ENCODE measurements at places on chromosomes 1 and 21.
A peak's percentile ranks its signal among the peaks of the same experiment; 100 is the strongest.

- DNase-seq = no peak
Measured at GRCh38 chr1:153688276-153688675, 9.8 kb downstream of the NPR1 start.

DNA sequence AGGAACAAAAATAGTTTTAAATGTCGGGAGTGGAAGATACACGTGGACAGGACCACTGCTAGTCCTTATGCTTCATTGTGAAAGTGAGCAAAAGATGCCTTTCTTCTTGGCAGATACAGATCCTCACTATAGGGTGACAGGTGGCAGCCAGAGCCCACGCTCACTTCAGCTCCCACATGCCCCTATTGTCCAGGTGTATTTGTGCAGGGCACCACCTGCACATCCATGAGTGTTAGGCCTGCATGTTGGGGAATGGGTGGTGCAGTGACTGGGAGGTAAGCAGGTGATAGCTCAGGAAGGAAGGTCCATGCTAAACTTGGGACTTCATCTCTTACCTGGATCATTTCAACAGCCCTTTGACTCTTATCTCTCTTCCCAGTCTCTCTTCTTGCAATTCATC is 27.4 kb downstream of the SLC5A9 start:
- no peak for DNase-seq

- DNase-seq = no peak
Measured at GRCh38 chr1:24125456-24125855, 13.5 kb upstream of the MYOM3 start.

- no peak for DNase-seq
Measured at GRCh38 chr1:17355898-17356297, 16.1 kb upstream of the PADI6 start.

DNA sequence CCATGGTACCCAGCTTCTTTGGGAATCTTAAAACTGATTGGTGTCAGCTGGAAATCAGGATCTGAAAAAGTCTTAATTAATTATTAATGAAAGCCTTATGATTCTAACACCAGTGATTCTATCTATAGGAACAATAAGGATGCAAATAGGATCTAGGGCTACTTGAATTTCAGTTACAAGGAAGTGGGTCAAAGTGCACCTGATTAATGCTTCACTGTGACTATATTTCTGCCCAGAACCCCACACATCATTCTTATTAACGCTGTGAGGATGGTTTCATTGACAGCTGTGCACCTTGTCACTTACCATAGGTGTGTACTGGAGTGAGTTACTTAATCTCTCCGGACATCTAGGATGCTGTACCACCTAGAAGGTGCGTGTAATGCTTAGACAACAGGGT is 99.8 kb upstream of the ETV3 start:
- DNase-seq = no peak

GRCh38 chr1:20322825-20323612 is 32.3 kb downstream of the VWA5B1 start:
- DNase-seq = no peak

DNA sequence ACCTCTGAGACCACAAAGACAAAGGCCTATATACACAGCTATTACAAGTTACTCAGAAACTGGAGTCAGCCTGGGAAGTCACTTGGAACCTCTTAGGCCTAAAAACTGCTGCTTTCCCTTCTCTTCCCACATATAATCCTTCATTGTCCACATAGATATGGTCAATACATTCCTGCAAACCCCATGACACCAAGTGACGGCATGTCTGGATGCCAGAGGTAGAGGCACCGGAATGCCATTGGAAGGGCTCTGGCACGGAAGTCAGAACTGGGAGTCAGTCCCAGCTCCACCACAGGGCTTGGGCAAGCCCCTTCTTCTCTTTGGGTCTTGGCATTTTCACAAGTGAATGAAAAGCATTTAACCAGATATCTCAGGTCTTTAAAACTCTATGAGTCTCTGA is 204.7 kb downstream of the MATN1 start:
- DNase-seq = no peak

- peak; percentile 94 for DNase-seq
Measured at GRCh38 chr1:200738327-200738948, at the start of gene CAMSAP2. TSS of gene CAMSAP2 (plus strand) at chr1:200738893. CDS start at chr1:200739828, 935 bp downstream.

- DNase-seq = no peak
Measured at GRCh38 chr1:206112600-206113301, 4.4 kb downstream of the AVPR1B start.

- DNase-seq = no peak
Measured at GRCh38 chr1:93689521-93690223, 8.0 kb upstream of the BCAR3 start.

GRCh38 chr1:164296172-164296571 is 262.8 kb upstream of the PBX1 start:
- no peak for DNase-seq

- no peak for DNase-seq
Measured at GRCh38 chr1:245859493-245860114, 647.5 kb downstream of the SMYD3 start.

DNA sequence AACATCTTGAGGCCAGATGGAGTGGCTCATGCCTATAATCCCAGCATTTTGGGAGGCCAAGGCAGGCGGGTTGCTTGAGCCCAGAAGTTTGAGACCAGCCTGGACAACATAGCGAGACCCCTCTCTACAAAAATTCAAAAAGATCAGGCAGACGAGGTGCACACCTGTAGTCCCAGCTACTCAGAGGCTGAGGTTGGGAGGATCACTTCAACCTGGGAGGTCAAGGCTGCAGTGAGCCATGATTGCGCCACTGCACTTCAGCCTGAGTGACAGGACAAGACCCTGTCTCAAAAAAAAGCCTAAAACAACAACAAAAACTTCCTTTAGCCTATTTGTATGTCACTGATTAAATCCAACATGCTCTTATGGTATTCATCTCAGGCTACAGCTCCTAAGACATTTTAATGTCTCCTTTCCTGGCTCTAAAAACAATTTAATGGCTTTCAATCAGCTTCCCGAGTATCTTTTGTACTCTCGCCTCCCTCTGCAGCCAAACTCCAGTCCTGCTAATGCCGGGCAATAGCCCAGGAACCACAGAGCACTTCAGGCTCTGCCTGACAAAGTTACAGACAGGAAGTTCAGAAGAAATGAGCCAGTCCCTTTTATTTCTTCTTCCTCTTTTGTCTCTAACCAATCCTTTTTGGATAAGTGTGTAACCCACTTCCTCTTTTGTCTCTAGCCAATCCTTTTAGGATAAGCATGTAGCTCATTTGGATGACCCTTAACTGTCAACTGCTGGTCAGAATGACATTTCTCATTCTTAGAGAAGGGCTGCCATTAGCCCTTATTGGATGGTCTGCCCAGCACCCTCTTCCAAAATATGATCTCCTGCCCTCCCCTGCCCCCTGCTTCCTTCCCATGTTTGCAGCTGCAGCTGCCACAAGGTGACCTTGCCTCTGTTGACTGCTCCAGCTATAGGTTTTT is 6.6 kb upstream of the DOP1B start:
- DNase-seq = no peak

DNA sequence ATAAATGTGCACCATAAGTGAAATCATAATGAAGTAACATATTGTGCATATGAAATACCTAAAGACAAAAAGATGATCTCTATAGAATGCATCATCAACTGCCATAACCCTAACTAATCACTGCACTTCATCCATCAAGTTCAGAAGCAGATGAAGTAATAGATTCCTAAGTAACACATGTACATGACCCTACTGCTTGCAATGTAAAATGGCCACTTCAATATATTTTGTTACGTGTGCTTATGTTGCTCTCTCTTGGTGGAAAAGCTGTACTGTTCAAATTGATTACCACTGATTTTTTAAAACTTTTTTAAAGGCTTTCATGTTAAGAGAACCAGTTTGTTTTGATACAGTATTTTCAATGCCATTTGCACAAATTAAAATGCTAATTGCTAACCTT is 141.8 kb downstream of the TTLL7 start:
- no peak for DNase-seq

DNA sequence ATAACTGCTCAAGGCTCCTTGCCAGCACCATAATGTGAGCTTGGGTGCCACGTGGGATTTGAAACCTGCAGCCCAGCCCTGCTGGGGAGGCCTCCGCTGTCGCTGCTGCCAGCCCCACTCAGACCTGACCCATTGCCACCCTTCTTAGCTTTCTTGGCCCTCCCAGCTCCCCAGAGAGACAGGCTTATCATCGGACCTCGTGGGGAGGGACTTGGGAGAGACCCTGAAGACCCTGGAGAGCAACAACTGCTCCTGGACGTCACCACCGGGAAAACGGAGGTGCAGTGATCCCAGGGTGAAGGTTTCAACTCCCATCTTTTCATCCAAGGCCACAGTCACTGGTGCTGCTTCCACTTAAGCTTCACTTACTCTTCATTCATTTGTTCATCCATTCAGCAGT is 596.1 kb downstream of the PTPRU start:
- DNase-seq = no peak

- no peak for DNase-seq
Measured at GRCh38 chr1:28540651-28541050, 12.2 kb upstream of the TRNAU1AP start.

DNA sequence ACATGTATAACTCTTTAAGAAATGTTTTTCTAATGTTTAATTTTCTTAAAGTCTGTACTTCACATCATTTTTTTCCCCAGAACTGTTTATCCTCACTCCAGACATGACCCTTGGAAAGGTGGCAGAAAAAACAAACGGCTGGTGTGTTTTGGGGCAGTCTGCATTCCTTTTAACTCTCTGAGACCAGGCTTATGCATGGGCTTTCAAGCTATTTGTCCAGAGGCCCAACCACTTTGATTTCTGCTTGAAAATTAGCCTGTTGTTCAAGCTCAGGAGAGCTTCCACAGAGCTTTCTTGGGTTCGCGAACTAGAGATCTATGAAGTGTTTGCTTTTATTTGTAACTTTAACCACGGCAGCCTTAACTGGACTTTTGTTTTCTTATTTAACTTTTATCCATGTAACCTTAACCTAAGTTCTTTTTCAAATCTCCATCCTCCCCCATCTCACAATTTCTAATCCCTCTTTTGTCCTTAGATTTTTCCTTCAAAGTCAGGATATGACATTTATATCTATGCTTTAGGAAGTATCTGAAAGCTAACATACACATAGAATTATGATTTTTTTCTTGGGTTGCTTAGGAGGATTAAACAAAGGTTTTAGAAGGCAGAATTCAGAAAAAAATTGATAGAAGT is 111.8 kb downstream of the FGGY start:
- no peak for DNase-seq

GRCh38 chr1:66095190-66095589 is 302.5 kb downstream of the PDE4B start:
- no peak for DNase-seq

GRCh38 chr1:185864889-185865517 is 130.8 kb downstream of the HMCN1 start:
- peak; percentile 41 for DNase-seq

GRCh38 chr1:1137256-1138045 is 21.6 kb upstream of the C1orf159 start:
- DNase-seq = no peak

- DNase-seq = no peak
Measured at GRCh38 chr1:45321444-45321843, 5.3 kb upstream of the HPDL start.
